ENCODE measurements at places on chromosomes 1 and 21.

GRCh38 chr1:3038571-3039181 is 17.4 kb downstream of the ACTRT2 start:
- DNase-seq = no peak

DNA sequence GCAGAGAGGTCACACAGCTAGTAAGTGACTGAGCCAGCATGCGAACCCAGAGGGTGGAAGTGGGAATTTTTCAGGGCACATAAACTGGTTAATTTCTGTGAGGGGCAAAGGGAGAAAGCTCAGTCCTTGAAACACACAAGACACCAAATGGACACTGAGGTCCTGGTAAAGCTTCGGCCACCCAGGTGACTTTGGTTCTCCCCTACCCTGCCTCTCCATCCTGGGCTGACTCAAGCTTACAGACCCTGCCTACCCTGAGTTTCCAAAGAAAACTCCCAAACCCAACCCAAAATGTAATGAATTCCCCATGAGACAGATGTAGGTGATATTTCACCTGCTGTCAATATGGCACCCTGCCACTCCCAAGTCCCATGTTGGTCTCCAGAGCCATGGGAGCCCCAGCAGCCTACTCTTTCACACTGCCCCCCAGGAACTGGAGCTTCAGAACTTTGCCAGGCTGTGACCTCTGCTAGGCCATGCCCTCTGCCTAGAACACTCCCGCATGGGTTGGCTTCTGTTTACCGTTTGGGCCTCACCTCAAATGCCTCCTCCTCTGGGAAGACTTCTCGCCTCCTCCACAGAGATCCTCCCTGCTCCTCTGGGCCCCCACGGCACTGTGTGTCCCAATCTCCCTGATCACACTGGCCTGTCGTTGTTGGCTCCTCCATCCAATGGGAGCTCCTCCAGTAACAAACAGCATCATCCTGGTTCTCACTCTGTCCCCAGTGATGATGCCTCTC is 3.7 kb upstream of the LRP8 start:
- no peak for DNase-seq

DNA sequence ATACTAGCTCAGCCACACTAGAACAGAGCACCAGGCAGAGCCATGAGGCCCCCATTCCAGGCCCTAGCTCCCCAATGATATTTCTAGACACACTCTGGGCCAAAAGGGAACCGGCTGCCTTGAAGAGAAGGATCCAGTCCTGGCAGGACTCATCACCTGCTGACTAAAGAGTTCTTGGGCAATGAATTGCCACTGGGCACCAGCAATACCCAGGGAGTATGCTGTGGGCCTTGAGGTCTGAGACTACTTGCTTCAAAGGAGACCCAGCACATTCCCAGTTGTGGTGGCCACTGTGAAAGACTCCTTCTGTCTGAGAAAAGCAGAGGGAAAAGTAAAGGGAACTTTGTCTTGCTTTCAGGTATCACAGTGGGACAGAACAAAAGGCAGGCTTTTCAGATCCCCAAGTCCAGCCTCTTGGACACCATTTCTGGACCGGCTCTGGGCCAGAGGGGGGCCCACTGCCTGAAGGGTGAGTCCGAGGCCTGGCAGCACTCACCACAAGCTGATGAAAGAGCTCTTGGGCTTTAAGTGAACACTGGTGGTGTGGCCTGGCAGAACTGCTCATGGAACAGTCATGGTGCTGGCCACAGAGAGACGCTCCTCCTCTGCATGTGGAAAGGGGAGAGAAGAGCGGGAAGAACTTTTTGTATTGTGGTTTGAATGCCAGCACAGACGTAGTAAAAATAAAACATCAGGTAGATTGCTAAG is 72.5 kb downstream of the CDC42BPA start:
- DNase-seq = no peak

DNA sequence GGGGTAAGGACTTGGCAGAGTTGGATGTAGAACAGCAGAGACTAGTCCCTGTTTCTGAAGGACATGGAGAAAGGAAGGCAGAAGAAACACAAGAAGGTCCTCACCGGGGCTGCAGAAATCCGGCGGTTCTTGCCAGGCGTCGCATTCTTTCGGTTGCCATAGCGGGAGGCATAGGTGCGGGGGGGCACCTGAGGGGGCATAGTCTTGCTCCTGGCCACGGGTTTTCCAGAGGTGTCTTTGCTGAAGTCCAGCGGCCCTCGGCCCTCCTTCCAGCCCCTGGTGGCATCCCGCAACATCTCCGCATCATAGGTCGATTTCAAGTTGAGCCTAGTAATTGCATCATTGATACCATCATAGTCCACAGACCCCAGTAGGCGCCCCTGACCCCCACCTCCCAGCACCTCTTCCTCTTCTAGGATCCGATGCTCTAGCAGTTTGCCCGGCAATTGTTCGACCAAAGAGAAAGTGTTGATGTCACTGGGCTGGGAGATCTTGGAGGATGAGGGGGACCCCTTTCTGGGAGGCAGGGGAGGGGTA is 25.8 kb downstream of the PIK3C2B start:
- no peak for DNase-seq

DNA sequence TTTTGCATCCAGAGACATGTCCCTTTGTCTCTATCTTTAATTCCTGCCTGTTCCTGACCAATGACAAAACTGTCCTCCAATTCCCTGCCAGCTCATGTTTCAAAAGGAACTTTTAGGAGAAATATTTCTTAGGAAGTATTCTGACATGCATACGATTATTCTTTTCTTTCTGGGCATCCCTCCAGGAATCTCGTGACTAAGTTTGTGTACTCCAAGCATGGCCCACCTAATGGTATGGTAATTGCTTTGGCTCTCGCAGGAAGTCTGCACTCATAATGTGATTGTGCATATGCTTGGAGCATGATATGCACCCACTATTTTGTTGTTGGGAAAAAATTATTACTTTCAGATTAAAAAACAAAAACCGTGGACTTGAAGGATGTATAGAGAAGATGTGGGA is 256.4 kb downstream of the PRDM2 start:
- DNase-seq = no peak

- no peak for DNase-seq
Measured at GRCh38 chr21:32378956-32379355, 13.9 kb downstream of the URB1 start.

GRCh38 chr1:100851726-100852125 is 42.9 kb downstream of the EXTL2 start:
- no peak for DNase-seq

GRCh38 chr1:25952841-25953401 is 44.9 kb downstream of the PAFAH2 start:
- DNase-seq = no peak

DNA sequence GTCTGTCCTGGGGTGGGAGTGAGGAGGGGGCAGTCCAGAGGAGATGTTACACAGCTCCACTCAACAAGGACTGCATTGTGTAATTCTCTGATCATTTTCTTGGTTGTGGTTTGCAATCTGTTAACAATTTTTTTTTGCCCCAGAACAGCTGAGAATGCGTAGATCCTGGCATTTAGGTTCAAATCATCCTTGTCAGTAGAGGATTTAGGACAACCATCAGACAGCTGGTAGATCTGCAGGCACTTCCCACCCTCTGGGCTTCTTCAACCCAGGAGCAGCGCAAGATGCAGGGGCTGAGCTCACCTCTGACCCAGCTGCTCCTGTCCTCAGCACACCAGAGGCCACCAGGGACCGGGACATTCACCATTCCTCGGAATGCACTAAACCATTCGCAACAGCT is 13.5 kb downstream of the BCAR3 start:
- no peak for DNase-seq

GRCh38 chr1:9058465-9058864 is 11.0 kb downstream of the SLC2A5 start:
- DNase-seq = no peak

DNA sequence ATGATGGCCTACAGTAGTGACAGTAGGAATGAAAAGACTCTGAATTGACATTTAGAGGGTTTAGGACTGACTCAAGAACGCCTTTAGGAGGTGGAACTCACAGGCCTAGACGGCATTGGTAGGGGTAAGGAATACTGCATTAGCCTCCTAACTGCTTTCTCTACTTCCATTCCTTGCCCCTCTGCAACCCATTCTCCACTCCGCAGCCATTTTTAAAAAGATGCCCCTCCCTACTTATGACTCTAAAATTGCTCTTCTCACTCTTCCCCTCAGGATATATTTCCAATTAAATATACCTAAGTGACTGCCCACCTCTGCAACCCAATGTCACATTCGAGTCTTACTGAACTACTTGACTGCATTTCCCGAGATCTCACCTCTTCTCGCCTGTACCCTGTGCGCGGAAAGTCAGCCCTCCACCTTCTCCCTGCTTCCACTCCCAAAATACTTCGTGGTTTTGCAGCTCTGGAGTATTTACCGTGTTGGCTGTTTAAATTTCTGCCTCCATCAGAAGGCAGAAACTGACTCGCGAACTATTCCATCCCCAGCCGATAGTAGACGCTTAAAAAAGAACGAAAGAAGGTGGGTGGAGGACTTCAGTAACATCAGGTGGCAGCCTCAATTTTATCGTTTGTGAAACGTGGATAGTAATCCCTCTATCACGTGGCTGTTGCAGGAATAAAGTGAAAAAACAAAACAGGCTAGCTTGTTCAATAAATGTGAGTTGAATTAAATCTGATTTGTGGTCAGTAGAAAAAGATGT is 1.1 kb upstream of the YBX1 start:
- DNase-seq = peak; percentile 31

DNA sequence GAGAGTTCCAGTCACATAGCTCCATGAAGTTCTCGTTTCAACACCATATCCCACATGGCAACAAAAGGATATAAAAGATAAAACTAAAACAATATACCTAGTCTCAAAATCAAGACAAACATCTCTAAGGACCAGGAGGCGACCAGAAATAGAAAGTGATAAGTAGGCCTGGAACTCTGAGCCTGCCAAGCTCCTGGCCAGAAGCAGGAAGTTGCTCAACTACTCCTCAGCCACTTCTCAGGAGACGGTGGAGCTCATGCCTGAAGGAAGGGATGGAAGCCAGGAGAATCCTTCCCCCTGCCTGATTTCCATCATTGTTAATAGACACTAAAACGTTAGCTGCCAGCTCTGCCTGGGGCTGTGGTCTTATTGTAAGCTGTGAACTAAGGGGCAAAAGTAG is 94.7 kb downstream of the DISP1 start:
- DNase-seq = no peak

DNA sequence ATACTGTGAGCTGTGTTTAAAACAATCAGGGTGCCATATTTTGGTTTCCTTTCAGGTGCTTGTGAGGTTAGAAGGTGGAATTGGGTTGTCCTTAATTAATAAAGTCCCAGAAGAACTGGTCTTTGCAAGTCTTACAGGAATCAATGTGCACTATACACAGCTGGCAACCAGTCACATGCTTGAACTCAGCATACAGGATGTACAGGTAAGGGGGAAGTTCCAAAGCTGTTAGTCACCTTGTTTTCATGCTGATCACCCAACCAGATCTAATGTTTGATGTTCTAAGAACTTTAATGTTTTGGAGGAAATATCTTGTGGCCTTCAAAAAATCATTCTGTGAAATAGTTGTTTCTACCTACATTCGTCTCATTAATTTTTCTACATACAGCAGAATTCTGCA is 156.3 kb downstream of the VPS13D start:
- peak; percentile 54 for DNase-seq

DNA sequence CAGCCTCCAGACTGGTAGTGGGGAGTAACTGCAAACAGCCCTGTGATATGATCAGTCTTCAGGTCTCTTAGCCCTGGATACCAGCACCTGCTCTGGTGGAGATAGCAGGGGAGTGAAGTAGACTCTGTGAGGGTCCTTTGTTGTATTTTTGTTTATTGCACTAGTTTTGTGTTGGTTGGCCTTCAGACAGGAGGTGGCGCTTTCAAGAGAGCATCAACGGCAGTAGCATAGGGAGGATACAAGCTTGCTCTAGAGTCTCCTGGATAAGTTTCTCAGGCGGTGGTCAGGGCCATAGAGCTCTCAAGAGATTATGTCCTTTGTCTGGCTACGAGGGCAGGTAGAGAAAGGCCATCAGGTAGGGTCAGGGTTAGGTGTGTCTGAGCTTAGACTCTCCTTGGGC is 116.4 kb downstream of the USH2A start:
- DNase-seq = no peak

- no peak for DNase-seq
Measured at GRCh38 chr21:44286716-44287632, 1.3 kb downstream of the AIRE start.

DNA sequence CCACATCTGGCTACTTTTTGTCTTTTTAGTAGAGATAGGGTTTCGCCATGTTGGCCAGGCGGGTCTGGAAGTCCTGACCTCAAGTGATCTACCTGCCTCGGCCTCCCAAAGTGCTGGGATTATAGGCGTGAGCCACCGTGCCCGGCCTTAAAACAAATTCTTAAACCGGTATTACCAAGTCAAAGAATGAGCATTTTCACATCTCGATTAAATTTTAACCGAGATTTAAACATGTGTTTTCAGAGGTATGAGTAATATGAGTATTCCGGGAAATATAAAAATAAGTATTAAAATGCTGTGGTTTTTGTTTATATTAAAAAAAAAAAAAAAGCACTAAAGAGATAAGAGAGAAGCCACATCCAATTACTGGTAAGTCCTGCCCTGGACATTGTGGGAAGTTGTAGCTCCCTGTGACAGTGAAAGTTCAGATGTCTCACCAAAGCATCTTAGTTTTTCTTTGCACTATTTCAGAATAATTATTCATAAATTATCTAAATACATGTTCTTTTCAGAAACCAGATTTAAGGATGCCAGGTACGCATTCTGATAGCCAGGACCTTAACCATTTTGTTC is 24.9 kb downstream of the ZNF281 start:
- no peak for DNase-seq

DNA sequence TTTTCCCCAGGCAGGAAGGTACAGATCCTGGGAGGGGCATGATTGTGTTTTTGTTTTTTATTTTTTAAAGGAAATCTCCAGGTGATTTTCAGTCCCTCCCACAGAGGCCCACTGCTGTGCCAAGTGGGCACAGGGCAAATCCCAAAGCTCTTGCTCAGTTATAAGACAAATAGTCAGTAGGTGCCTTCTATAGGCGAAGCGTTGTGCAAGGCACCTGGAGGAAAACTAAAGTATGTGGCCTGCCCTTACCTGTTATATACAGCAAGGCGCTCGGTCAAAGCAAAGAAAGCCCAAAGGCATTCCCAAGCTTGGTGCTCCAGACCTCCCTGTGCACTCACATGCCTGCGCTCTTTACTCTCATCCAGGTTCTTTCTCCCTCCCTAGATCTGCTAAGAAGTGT is 81.0 kb downstream of the KCNJ15 start:
- no peak for DNase-seq

- no peak for DNase-seq
Measured at GRCh38 chr1:243315893-243316292, 60.1 kb downstream of the SDCCAG8 start.

DNA sequence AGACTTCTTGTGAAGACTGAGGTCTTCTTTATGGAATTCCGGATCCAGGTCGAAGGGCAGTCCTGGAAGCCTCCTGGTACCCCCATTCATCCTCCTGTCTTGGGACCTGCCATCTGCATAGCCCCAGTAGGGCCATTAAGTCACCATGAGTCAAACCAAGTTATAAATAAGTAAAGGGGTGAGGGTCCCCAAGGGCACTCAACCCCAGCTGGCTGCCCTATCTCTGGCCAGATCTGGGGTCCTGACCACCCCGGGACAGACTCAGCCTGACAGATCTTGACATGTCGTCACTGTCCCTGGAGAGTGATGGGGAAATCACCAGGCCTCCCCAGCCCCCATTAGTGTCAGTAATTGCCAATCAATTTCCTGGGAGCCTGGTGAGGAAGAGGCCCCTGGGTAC is 108.7 kb downstream of the EPHB2 start:
- no peak for DNase-seq

GRCh38 chr1:43312663-43313515 is 12.1 kb downstream of the TIE1 start:
- DNase-seq = no peak

Data from Caki2 (cell line).